ENCODE measurements at places on chromosomes 5 and 9. TPM values are rescaled to one million over a fixed set of nuclear protein-coding genes. Genes with fewer than 3 reads are reported as not detected.

The DRD1 gene
- total RNA-seq = not detected

DNA sequence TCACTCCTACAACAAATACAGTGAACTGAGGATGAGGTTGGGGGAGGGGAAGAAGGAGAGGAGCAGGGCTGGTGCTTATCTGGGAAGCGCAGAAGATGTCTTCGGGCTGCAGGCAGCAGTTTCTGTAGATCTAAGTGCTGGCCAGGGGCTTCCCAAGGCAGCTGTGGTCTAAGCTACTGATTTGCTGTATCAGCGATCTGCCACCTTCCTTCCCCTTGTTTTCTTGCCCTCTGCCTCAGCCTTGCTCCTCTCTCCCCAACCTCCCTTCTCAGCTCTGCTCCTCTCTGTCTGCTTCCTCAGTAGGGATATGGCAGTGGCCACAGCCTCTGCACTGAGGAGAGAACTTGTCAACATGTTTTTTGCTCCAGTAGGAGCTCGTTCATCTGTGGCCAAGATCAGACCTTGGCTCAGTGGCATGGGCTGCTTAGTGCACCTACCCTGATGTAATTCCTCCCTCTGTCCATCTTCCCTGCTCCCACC is 42.8 kb upstream of the IL6ST start:
- H3K4me1 ChIP-seq = no peaks in the 10 kb centered on the region
- no peak overlapping the region for H3K4me3 ChIP-seq
- H3K27me3 ChIP-seq = no peaks in the 10 kb centered on the region
- H3K27ac ChIP-seq = no peak overlapping the region
- H3K36me3 ChIP-seq = no peaks in the 10 kb centered on the region
- no peak for DNase-seq

The CTSV gene
- 16.5 TPM for total RNA-seq

- no peak overlapping the region for H3K4me3 ChIP-seq
- peaks cover 20% of the 10 kb centered on the region for H3K4me1 ChIP-seq
- H3K27me3 ChIP-seq = no peaks in the 10 kb centered on the region
- no peak overlapping the region for H3K27ac ChIP-seq
- no peak for DNase-seq
These were observed 3.2 kb upstream of the UHRF2 start for GRCh38 chr9:6409811-6410210.

The DIAPH1 gene
- total RNA-seq = 121 TPM

DNA sequence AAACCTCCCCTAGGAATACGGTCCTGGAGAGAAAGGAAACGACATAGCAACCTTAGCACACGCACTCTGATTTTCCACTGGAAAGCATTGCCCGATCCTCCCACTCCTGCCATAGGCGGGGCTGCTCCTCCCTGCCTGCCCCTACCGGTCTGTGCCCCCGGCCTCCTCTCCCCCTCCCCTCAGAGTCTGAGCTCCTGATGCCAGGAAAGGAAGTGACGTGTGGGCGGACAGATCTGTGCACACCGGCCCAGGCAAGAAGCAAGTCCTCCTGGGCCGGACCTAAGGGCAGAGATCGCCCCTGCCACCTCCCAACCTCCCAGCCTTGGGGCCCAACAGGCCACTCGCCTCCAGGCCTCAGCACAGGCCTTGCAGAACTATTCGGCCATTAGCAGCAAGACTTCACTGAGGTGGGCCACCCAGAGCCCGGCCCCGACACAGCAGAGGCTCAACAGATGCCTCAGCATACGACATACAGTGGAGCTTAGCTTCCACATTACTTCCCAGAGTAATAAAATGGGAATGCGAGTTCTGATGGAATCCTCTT is 7.2 kb downstream of the NINJ1 start:
- no peak overlapping the region for H3K4me3 ChIP-seq
- peak overlapping the region; percentile 97 for H3K27ac ChIP-seq
- no peaks in the 10 kb centered on the region for H3K27me3 ChIP-seq

DNA sequence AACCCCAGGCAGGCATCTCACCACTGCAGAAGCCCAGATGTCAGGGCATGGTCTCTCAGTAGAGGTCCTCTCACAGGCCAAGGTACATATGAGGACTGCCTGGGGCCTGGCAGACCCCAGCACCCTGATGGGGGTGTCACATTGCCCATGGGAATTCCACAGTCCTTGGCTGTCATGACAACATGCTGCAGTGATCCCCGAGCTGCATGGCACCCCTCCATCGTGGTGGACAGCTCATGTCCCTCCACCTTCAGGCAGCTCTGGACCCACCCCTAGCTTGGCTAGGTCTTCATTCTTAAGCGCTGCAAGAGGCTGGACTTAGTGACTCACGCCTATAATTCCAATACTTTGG is 74.1 kb upstream of the LRRTM2 start:
- DNase-seq = no peak
- no peak overlapping the region for H3K4me3 ChIP-seq
- no peak overlapping the region for H3K27ac ChIP-seq
- H3K27me3 ChIP-seq = no peaks in the 10 kb centered on the region
- peaks cover 18% of the 10 kb centered on the region for H3K4me1 ChIP-seq

The FGF1 gene
- total RNA-seq = not detected

DNA sequence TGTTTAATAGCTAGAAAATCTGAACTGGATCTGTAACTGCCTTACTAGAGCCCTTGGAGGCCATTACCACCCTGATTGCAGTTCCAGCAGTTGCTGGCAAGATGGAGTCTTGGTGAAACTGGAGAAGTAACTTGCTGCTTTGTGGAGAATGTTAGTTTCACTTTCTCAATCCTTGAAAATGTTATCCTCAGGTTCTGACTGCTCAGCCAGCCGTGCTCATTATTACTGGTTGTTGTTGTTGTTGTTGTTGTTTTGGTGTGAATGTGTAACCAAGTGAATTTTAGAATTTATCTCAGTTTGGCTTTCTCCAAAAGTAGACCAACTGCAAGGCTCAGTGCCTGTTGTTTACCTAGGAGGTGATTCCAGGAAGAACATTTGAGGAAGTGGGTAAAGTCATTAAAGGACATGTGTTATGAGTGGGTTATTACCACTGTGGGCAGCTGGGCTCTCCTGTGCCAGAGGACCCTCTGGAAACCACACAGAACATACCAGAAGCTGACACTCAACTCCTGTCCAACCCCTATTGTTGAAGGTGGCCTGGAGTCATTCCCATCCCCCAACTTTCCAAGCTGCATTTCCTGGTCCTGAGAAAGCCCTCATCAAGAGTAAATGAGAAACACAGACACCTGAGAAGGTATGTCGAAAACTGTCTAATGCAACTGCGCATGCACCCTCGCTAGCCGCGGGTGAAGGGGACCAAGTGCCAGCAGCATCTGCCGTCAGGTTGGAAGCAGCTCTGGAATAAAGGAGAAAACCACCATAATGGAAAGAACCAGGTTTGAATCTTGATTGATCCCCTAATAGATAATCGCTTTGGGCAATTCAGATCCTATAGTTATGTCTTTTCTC is 111.6 kb downstream of the CMYA5 start:
- H3K36me3 ChIP-seq = no peaks in the 10 kb centered on the region
- no peaks in the 10 kb centered on the region for H3K4me1 ChIP-seq
- no peak overlapping the region for H3K4me3 ChIP-seq
- no peak for DNase-seq
- no peaks in the 10 kb centered on the region for H3K27me3 ChIP-seq

- DNase-seq = no peak
- no peaks in the 10 kb centered on the region for H3K36me3 ChIP-seq
- H3K27ac ChIP-seq = no peak overlapping the region
- H3K4me3 ChIP-seq = no peak overlapping the region
These were observed 159.3 kb downstream of the RGS3 start for GRCh38 chr9:113622600-113623400.

- H3K27me3 ChIP-seq = no peaks in the 10 kb centered on the region
- no peaks in the 10 kb centered on the region for H3K36me3 ChIP-seq
- no peak overlapping the region for H3K27ac ChIP-seq
- no peaks in the 10 kb centered on the region for H3K4me1 ChIP-seq
- H3K4me3 ChIP-seq = no peak overlapping the region
These were observed 495.9 kb downstream of the CSNK1G3 start for GRCh38 chr5:124007675-124008398.

- H3K4me1 ChIP-seq = peaks cover 62% of the 10 kb centered on the region
- no peaks in the 10 kb centered on the region for H3K36me3 ChIP-seq
These were observed 1.1 kb downstream of the CNOT6 start for GRCh38 chr5:180495292-180495691.

- no peak overlapping the region for H3K4me3 ChIP-seq
- no peaks in the 10 kb centered on the region for H3K4me1 ChIP-seq
- H3K27ac ChIP-seq = no peak overlapping the region
These were observed 203.6 kb downstream of the SPATA31D1 start for GRCh38 chr9:82192211-82192610.

GRCh38 chr5:77641397-77641943 is 3.0 kb upstream of the OTP start:
- H3K36me3 ChIP-seq = no peaks in the 10 kb centered on the region
- H3K27ac ChIP-seq = no peak overlapping the region
- no peak for DNase-seq
- no peak overlapping the region for H3K4me3 ChIP-seq
- H3K27me3 ChIP-seq = peaks cover 83% of the 10 kb centered on the region

DNA sequence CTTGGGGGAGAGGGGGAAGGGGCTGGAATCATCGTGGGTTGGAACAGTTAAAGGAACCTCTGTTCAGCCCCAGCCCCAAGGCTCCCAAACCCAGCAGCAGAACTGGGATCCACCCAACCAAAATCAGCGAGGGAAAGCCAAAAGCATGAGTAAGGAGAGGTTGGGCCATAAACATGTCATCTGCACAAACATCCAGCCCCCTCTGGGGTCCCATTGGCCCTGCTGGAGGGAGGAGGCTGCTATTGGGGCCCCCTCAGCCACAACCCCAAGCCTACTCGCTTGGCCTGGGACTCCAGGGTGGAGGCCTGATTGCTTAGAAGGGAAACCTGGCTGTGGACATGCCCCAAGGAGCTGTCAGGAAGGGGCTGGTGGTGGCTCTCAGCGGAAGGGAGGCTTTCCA is 154.9 kb downstream of the FGF18 start:
- no peak overlapping the region for H3K4me3 ChIP-seq
- no peaks in the 10 kb centered on the region for H3K27me3 ChIP-seq
- no peak overlapping the region for H3K27ac ChIP-seq
- H3K4me1 ChIP-seq = peaks cover 11% of the 10 kb centered on the region

The RNF180 gene
- 2.1 TPM for total RNA-seq
